Activated naive CD4-positive, alpha-beta T cell treated with anti-CD3 and anti-CD28 coated beads, Interleukin-2, amount 10 ng/mL, durations not matched to agents 7 days and 5 days (primary cell): ENCODE measurements at places on chromosomes 6 and 20.

- peak; percentile 40 for DNase-seq
Measured at GRCh38 chr6:104887350-104887749, 27.6 kb upstream of the HACE1 start.

GRCh38 chr6:157281570-157281969 is 41.7 kb downstream of the TMEM242 start:
- peak; percentile 25 for DNase-seq

DNA sequence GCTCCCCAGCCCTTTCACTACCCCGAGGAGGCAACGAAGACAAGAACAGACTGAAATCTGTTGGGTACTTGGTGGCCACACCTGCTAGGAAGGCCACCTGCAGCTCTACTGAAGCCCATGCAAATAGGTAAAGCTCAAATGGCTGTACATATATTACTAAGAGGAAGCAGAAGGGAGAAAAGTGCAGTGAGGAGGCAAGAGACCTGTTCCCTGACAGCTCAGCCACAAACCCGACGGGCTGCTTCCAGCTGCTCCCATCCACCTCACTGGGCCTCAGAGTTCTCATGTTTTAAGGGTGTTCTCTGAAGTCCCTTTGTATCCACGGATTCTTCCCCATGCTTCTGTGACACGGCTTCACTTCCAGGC is 24.6 kb downstream of the TRAM2 start:
- no peak for DNase-seq

- DNase-seq, result no peak
Measured at GRCh38 chr6:131083687-131084086, 20.6 kb upstream of the EPB41L2 start.

DNA sequence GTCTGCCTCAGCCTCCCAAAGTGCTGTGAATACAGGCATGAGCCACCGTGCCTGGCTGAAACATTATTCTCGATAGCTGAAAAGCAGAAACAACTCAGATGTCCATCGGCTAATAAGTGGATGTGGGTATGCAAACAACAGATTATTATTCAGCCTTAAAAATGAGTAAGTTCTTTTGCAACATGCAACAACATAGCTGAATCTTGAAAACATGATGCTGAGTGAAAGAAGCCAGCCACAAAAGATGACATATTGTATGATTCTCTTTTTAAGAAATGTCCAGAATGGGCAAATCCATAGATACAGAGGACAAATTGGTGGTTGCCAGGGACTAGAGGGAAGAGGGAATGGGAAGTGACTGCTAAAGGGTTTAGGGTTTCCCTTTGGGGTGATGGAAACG is 61.7 kb downstream of the RIOK1 start:
- no peak for DNase-seq

DNA sequence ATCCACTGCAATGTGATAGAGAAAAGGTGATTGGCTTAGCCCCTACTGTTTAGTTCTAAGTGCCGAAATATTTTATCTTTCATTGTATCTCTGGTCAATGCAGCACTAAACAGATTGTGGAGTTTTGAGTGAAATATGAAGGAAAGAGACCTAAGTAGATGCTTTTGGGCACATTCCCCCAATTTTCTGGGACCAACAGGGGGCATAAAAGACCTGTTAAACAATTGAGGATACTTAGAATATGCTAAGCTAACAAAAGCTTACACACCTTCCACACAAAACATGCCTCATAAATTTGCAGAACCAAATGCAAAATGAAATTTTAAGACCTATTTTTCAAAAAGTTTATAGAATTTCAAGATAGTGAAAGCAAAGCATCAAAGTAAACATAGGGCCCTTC is 746.9 kb downstream of the TBC1D32 start:
- DNase-seq, result no peak
